ENCODE measurements at places on chromosomes 12 and 14.

DNA sequence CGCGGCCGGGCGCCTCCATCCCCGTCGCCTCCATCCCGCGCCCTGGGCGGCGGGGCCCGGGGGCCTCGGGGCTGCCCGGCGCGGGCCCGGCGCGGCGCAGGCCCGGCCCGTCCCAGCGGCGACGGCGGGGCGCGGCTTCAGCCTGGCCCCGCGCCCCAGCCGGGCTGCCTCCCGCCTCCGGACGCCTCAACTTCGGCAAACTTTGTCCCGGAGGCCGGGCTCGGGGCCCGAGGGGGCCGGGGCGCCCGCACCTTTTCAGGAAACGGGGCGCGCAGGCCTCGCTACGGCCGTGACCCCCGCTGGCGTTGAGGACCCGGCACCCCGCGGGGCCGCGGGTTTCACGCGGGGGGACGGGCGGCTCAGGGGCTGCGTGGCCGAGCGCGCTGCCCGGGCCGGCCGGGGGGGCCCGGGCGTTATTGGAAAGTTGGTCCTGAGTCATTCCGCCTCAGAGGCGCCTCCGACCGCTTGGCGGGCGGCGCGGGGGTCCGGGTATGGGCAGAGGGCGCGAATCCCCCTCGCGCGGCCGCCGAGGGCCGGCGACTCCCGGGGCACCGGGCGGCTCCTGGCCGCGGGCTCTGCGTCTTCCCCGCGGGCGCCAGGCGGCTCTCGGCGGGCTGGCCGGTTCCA, 575 bp downstream of the TRAF3 start:
- DNase-seq = no peak

GRCh38 chr14:21614240-21614639, 20.5 kb downstream of the OR10G2 start:
- DNase-seq = no peak

- no peak for DNase-seq
Measured at GRCh38 chr14:29671034-29671433, 256.6 kb downstream of the PRKD1 start.

DNA sequence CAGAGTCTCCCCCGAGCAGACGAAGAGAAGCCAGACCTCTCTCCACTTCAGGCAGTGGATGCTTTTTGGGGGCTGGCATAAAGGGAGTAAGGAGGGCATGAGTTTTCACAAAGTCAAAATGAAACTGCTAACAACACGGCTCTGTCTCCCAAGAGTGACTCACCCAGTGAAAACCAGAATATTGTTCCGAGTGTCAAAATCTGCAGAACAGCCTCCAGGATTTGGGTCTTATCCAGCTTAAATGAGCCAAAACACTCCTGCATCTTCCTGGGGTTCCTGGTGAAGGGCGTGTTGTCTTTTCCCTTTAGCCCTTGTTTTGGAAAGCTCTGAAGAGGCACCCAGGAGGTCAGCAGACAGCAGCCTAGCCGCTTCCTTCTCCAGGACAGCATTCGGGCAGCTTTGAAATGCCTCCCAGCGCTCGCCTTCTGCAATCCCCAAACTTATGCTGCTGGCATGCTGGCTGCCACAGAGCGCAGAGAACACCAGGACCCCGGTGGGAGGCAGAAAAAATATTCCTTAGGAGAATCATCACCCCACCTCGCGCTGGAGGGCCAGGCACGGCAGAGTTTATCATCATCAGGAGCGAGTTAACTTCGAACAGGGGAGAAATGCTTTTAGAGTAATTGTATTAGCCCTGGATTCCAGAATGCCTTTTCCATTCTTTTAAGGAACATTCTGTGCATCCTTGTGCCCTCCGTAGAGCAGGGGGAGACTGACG, 117.7 kb upstream of the NCOR2 start:
- peak; percentile 82 for DNase-seq

DNA sequence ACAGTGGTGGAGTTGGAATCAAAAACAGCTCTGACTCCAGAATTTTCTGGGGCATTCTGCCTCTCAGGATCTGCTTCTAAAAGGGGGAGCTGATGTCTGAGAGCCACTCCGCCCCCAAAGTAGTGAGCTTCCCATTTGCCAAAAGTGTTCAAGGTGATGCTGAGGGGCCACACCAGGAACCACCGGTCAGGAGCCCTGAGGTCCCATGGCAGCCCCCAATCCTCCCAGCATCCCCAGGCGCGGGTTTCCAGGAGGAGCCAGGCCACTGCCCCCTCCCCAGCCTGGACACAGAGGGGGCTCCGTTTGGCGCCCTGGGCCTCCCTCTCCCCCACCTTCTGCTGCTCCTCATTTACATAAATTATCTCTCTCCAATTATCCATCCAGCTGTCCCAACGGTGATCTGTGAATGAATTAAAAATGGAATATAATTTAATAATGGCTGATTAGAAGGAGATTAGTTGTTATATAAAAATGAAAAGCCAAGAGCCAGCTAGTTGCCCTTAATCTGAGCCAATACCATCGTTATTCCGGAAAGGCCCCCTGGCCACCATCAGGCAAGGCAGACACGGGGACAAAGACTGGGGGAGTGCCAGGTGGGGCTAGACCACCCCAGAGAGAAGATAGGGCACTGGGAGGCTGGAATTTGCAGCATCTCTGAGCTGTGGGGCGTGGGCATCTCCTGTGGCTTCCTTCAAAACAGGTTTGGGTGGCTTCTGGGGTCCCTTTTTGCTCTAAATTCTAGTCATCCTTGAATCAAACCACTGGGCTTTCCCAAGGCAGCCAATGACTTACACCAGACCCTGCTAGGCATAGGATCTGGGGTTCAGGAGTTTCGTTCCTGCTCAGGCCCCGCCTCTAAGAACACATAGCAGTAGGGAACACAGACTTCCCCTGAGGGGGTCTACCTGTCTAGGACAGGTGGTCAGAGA, 19.7 kb upstream of the VSX2 start:
- no peak for DNase-seq

- DNase-seq = no peak
Measured at GRCh38 chr14:34354556-34354955, 107.5 kb downstream of the SPTSSA start.

- DNase-seq = no peak
Measured at GRCh38 chr12:66449531-66449930, 147.2 kb downstream of the HELB start.

DNA sequence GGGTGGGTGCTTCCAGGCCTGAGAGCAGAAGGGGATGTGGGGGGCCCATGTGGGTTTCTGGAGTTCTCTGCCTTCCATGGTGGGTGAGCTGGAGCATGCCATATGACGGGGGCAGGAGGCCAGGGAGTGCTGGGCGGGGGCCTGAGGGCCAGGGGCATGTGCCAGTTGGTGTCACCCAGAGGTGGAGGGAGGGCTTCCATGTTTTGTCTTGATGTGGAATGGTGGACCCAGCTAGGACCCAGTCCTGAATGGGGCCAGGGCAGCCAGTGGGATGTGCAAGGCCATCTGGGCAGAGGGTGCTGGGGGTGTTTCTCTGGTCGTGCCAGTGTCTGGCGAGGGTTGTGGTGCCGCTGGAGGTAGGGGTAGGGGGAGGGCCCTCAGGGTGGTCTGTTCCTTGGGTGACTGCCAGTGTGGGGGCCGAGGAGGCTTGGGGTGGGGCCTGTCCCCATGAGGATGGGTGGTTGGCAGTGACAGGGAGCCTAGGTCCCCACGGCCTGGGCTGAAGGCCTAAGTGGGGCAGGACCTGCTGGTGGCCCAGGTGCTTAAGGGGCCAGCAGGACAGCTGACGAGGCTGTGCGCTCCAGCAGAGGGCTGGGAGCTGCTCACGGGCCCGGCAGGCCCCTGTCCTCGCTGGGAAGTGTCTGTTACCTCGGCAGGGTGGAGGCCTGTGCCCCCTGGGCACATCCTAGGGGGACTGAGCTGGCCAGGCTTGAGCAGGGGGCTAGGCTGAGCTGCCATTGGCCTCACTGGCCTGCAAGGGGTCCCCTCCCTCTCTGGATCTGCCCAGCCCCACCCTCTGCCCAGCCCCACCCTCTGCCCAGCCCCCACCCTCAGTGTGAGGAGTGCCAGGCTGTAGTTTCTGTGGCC, 26.8 kb downstream of the CEP170B start:
- no peak for DNase-seq
